ENCODE measurements at places on chromosomes 7 and 10.

DNA sequence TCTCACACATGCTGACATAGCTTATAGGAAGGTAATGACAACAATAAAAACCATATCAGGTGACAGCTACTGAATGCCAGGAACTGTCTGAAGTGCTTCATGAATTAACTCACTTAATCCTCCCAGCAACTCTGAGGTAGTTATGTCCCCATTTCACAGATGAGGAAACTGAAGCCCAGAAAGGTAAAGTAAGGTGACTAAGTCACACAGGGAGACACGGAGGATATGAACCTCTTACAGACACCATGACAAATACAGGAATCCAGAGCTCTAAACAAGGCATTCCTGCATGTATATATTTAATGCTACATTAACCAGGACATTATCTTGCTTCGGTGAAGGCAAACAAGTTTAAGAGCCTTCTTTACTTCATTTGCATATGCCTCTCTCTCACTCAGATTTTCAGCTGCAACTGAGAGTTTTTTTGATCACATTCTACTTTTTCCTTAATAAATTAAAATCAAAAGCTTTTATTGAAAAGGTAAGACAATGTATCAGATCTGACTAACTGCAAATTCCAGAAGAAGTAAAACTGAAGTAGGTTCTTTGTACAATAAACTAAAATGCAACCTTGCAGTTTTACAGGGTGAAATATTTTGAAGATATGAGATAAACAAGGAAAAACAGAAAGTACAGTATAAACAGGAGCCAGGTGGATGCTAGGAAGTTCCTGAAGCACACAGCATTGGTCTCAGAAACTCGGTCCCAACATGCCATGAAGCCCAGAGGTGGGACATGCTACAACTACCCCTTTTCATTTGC, 79.5 kb downstream of the SGMS1 start:
- DNase-seq: no peak

DNA sequence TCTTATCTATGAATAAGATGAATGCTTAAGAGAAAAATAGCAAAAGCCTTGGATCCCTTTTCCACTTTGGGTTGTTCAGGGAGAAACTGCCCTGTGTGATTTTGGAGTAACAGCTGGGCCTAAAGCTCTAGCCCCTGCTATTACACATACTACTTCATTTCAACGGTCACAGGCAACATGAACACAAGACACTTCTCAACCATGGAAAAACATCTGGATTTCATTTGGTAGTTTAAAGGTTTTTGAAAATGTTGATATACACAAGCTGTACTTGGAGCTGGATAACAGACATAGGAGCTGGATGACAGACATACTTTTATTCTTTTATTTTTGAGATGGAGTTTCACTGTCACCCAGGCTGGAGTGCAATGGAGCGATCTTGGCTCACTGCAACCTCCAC, 2.7 kb upstream of the CHUK start:
- DNase-seq: no peak

DNA sequence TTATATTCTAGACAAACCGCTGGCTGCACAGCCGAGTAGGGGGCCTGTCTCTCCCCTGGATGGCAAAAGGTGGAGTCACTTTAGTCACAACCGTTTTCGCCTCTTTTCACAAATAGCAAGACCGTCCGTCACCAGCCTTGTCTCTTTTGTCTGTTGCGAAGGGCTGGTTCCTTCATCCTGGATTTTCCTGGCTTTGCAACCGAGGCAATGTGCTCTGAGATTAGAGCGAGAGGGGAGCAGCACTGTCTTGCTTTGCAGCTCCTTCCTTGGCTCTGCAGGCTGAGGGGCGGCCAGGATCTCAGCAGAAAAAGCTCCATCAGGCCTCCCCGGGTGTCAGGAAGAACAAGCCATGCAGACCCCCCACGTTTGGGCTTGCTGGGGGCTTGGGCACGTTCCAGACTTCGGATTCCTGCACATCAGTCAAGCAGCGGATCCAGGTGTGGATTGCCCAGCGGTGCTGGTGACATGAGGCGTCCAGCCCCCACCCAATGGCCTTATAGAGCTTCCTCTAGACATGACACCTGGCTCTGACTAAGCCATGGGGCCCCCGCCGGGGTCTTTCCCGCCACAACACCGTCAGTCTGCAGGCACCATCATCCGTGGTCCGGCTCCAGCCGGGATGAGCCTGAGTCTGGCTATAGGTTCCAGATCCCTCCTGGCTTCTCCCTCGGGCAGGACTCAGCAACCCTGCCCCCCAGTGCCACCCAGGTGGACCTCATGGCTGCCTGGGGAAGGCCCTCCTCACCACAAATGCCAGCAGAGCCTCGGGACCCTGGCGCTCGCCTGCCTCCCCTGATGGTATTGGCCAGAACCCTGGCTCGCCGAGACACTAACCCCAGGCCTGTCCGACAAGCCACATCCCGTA, 467.6 kb upstream of the FOXK1 start:
- no peak for DNase-seq

- DNase-seq: peak; percentile 18
These were observed 203.2 kb downstream of the ANK3 start for GRCh38 chr10:60186315-60187071.

DNA sequence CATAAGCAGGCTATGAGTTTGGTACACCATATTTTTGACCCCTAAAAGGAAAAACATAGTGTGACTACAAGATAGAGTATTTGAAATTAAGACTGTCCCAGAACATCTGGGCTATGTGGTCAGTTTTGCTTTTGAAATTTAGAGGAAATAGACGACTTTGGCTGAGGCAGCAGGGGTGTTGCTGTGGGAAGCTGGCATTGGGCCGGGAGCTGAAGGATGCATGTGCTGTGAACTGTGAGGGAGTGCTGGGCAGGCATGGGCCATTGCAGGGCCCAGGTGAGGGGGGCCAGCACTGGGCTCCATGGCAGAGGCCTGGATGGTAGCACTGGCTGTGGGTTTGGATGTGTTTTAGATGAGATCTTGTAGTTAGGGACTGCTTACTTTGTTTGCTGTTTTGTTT, 168.3 kb downstream of the BMPER start:
- DNase-seq: peak; percentile 28

- no peak for DNase-seq
These were observed 5.7 kb downstream of the HUS1 start for GRCh38 chr7:47973739-47974138.

DNA sequence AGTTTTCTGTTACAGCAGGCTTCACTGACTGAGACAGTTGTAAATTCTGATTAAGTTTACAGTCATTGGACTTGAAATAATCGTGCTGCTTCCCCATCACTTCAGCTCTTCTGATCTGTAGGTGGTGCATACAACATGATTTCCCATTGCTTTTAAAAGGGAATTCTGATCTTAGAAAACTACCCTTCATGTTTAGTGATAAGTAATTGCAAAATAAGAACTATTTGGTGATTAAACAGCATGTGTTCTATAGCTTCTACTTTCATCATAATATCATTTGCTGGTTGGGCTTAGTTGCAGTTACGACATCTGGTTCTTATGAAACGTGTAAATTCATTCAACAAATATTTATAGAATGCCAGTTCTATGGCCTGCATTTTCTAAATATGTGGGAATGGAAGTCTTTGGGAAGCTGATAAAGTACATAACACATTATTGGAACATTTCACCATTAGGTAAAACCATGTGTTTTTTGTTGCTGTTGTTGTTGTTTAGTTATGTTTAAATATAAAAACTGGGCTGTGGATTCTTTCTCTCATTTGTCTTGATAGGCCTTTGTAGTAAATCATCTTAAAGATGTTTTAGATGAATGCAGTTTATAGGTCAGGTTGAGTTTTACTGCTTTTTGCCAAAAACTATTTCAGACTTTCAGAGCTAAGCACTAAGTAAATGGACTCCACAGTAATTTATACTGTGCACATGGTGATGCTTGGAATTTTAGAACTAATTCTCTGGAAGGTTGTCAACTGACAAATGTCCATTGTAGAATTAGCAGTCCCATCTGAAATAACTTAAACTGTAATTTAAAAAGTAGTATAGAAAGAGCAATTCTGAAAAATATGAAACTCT, 13.1 kb downstream of the GNAI1 start:
- DNase-seq: no peak

DNA sequence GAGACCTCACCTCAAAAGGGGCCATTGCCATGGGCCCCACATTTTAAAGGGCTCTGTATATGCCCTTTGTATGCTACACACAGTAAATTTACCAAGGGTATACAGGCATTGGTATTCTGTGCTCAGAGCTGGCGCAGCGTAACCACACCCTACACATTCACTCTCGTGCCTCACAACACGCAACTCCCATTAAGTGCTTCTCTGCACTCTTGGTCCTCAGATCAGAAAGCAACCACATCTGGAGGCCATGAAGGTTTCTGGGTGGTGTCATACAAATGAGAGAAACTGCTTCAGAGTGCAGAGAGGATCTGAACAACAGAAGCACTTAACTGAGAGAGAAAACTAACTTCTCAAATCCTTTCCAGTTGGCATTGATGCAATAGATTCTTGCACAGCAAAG, 9.4 kb upstream of the CACUL1 start:
- DNase-seq: no peak
